ENCODE measurements at places on chromosomes 11 and 22.
A peak's percentile ranks its signal among the peaks of the same experiment; 100 is the strongest.

- DNase-seq = no peak
Measured at GRCh38 chr22:19868773-19869471, 14.2 kb upstream of the GNB1L start.

DNA sequence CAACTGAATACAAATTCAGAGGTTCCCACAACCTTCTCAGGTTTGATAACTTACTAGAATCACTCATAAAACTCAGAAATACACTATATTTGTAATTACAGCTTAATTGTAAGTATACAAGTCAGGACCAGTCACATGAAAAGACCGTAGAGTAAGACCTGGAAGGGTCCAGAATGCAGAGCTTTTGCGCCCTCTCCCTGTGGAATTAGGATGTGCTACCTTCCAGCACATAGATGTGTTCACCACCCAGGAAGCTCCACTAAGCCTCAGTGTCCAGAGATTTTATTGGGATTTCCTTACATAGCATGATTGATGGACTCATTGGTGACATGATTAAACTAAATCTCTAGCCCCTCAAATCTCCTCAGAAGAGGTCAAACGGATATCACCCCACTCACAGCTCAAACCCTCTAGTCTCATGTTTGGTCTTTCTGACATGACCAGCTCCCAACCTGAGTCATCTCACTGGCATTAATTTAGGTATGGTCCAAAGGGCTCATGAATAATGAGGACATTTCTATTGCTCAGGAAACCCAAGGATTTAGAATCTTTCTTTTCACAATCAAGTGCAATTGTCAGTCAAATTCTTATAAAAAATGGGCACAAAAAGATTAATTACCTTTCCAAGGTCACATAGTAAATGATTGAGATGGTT lies 77.2 kb upstream of the UBASH3B start:
- no peak for DNase-seq

- DNase-seq = peak; percentile 70
Measured at GRCh38 chr22:22855617-22856308, 31.9 kb upstream of the IGLL5 start.

GRCh38 chr11:33320814-33321330 lies 63.7 kb downstream of the HIPK3 start:
- DNase-seq = no peak

DNA sequence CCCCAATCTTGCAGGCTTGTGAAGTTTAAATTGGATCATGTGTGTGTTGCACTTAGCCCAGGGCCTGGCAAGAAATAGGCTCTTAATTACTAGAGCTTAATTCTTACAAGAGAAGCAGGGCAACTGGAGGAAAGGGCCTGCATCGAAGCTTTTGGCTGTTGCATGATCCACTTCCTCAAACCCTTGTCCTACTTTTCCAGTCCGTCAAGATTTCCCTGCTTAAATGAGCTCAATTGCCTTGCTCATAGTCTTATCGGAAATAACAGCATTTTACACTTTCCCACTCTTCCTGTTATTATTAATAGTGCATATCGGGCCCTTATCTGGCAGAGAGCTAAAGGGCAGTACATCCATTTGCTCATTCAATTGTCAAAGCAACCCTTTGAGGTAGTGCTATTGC lies 18.1 kb downstream of the DTX4 start:
- DNase-seq = no peak

- no peak for DNase-seq
Measured at GRCh38 chr22:26570115-26570514, 19.8 kb downstream of the TPST2 start.

DNA sequence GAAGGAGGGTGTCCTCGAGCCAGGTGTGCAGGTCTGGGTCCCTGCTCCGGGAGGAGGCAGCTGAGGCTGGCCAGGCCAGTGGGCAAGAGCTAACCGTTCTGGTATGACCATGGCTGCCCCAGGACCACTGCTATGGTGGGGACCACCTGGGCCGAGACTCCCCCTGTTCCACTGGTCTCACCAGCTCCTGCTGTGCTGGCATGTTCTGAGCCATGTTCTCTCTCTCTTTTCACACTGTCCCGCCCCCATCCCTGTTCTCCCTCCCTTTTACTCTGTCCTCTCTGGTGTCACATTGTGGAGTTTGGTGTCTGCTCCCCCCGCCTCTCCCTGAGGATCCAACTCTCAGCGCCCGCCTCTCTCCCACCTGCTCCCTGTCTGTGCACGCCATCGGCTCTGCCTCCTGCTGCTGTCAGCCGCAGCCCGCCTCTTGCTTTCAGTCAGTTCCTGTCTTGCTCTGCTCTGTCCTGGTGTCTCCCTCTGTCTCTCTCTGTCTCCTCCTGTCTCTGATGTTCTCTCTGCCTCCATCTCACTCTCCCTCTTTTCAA lies 66.4 kb downstream of the LRRC32 start:
- no peak for DNase-seq

GRCh38 chr22:31583861-31584485 lies 78.0 kb downstream of the PISD start:
- no peak for DNase-seq

DNA sequence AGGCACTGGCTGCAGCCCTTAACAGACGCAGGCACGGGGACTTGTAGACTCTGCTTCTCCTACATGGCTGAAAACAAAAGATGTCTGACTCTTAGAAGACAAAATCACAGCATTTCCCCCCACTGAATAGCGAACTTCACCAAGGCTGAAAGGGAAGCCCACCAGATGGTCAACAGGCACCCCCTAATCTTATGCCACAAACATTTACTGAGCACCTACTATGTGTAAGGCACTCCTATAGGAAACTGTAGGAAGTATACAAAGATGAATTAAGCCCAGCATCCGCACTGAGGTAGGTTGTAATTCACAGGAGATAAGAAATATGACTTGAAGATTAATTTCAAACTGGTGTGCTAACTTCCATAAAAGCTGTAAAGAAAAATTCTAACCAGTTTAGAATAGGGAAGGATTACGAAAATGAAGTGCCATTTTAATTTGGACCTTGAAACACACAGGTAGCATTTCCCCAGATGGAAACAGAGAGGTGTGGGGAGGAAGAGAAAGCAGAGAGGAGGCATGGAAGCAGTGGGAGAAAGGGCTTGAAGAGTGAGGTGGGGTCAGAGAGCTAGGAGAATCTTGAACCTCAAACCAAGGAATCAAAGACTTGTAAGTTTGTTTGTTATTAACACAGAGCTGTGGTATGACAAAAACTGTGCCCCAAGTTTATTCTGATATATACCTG lies 38.1 kb downstream of the NUMA1 start:
- DNase-seq = no peak

DNA sequence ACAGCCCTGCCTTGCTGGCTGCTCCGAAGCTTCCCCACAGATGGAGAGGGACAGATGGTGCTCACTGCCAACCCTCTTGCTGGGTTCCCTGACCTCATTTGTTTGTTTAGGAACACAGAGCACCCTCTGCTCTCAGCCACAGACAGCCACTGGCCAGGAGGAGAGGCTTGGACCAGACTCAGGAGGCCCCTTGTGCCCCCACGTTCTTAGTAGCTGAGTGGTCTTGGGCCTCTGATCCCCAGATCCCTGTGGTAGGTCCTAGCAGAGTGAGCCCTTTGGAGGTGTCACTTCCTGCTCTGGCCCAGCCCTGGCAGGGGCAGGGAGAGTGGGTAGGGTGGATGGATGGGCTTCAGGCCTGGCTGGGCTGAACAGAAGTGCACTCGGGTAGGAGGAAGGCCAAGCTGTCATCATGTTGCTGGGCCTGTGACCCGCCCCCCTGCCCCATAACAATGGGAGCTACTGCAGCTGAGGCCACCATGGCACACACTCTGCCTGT lies 84.0 kb downstream of the DHCR7 start:
- no peak for DNase-seq

DNA sequence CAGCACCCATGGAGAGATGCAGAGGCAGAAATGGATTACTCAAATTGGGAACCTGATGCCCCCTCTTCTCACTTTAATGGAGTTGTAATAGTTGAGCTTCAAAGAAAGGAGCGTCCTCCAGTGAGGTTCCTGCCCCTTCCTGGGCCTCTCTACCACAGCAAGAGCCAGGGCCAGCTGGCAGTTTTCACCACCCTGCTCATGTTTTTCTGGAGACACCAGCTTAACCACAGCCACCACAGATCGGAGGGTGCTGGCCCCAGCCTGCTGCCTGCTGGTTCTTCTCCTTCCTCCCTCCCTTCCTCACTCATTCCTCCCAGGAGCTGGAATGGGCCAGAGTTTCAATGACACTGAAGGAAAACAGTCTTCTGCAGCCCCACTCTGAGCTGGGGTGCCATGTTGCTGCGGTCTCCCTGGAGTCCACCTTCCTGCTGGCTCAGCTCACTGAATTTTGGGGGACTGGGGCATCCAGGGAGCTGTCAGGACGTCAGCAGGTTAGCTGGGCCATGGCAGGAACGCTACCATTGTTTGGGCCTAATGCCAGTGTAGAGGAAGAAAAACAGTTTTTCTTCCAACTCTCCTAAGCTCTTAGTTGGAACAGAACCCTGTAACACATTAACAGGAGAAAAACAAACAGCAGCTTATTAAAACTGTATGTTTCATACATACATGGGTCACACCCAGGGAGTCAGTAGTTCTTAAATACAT lies 57.7 kb downstream of the TRAF6 start:
- no peak for DNase-seq

DNA sequence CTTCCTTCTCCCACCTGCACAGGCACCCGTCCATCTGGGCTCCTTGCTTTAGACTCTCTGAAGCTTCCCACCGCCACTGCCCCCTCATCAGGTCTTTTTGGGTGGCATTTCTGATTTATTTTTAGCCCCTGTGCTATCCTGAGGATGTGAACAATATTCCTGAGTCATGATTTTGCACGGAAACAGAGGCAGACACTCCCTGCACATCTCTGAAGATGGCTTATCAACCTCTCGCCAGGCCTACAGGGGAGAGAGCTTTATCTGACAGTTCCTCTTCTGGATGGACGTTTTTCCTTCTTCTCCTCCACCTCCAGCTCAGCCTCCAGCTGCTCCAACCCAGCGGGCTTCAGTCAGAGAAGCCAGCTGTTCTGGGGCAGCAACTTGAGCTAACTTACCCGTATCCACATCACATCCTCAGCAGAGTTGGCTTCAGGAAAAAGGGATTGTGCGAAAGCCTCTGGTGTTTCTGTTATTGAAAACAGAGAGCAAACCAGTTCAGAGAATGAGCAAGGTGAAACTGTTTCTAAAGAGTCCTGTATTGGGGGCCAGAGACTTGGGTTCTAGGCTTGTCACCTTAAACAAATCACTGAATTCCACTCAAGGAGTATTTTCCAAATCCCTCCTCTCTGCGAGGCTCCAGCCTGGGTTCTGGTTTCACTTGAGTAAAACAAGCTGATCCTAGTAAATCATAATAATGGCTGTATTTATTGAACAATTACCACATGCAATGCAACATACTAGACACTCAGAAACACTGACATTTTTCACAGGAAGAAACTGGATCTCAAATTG lies 33.1 kb upstream of the ETS1 start:
- no peak for DNase-seq

GRCh38 chr11:67999201-67999629 lies 4.7 kb downstream of the UNC93B1 start:
- DNase-seq = no peak

GRCh38 chr11:46388619-46389449 lies 2.7 kb downstream of the CHRM4 start:
- no peak for DNase-seq

DNA sequence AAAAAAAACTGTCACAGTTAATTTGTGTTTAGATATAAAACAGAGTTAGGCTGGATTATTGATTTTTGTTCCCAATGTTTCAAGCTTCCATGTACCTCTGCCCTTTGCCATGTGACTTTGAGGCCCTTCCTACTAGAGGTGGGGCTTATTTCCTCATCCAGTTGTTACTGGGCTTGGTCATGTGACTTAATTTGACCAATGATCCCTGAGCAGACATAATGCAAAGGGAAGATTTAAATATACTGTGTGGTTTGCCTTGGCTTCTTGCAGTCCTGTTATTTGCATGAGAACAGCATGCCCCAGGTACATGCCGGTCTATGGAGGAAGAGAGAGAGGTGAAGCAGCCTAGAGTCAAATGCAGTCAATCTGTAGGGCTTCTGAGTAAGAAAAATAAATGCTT lies 347.0 kb downstream of the MIAT start:
- no peak for DNase-seq

GRCh38 chr22:30806391-30806861 lies 111.8 kb downstream of the OSBP2 start:
- DNase-seq = peak; percentile 27

DNA sequence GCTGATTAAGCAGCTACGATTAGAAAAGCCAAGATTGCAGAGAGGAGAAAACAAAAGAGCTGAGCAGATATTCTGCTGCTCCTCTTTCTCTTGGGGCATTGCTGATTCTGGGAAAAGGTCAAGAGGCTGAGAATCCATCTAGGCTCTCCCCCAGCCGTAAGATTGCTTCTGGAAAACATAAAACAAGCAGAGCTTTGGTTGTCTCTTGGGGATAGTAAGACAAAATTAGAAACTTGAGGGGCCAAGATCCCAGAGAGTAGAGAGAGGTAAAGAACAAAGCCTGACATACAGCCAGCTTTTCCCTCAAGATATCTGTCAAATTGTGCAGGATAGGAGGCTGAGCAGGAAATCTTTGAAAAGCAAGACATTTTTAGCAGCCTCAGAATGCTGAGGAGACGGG lies 158.2 kb downstream of the TTC28 start:
- DNase-seq = no peak

GRCh38 chr11:87022254-87022653 lies 15.5 kb upstream of the TMEM135 start:
- DNase-seq = no peak

GRCh38 chr11:93198215-93198845 lies 539 bp upstream of the SLC36A4 start:
- no peak for DNase-seq

- DNase-seq = no peak
Measured at GRCh38 chr11:17230867-17231851, 23.4 kb upstream of the PIK3C2A start.

DNA sequence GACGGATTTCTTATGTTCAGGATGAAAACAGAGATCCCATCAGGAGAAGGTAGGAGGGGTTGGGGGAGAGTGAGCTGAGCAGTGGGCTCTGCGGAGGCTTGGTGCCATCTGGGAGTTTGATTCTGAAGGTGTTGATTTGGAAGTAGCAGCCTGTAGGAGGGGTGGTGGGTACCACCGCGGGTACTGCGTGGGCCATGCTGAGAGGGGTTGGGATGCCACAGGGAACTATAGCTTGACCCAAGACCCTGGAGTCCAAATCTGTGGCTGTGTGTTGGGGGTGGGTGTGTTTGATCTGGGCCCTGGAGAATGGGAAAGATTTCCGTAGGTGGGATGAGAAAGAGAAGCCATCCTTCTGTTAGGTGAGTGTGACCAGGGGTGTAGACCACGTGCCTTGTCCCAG lies 5.0 kb downstream of the INCENP start:
- no peak for DNase-seq

- DNase-seq = no peak
Measured at GRCh38 chr11:15123849-15124248, 9.1 kb downstream of the INSC start.

- no peak for DNase-seq
Measured at GRCh38 chr22:46997311-46997970, 235.0 kb downstream of the TBC1D22A start.

- DNase-seq = no peak
Measured at GRCh38 chr22:40345271-40345670, 1.0 kb upstream of the ADSL start.

Measured in nephron progenitor cell (in vitro differentiated cells).